ENCODE measurements at places on chromosomes 4 and X.

DNA sequence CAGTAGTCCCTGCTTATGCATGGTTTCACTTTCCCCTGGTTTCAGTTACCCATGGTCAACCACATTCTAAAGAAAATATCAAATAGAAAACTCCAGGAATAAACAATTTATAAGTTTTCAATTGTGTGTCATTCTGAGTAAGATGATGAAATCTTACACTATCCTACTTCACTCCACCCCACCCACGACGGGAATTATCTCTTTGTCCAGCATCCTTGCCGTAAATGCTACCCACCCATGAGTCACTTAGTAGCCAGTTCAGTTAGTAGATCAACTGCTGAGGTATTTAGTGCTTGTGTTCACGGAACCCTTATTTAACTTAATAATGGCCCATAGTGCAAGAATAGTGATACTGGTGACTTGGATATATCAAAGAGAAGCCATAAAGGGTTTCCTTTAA lies 91.4 kb downstream of the KLHL13 start:
- no peak for DNase-seq

DNA sequence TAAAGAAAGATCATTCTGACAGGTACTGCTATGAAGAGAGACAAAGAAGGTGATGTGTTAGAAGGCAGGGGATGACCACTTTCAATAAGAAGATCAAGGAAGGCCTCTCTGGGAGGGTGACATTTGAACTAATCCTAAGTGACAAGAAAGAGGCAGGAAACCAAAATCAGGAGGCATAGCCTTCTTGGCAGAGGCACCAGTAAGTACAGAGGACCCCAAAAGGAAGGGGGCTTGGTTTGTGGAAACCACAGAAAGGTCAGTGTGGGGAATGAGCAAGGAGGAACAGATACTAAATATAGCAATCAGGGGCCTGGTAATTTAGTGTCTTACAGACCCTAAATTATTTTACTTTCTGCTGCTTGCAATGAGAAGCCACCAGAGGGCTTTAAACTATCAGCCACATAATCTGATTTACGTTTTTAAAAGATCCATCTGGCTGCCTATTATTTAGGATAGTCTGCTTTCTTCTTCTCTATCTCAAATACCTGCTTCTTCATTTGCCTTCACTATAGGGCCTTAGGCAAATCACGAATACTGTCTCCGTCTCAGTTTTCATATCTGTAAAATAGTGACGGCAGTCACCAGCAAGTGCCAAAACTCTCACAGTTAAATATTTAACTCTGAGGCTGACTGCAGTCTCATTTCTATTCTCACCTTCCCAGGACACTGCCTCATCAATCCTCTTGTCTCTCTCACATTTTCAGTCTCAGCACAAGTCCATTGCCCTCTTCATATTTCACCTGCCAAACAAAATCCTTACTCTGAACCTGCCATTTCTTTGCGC lies 16.7 kb downstream of the NR3C2 start:
- no peak for DNase-seq

- no peak for DNase-seq
These were observed 279.1 kb downstream of the ANK2 start for GRCh38 chr4:113328514-113328913.

- no peak for DNase-seq
These were observed 6.2 kb upstream of the ZBTB33 start for GRCh38 chrX:120244395-120244734.
